T-cell (primary cell): ENCODE measurements at places on chromosomes 5 and 9. TPM values are rescaled to one million over a fixed set of nuclear protein-coding genes. Genes with fewer than 3 reads are reported as not detected.

Gene HACD4
- total RNA-seq = 9.6 TPM

- no peak overlapping the region for H3K4me3 ChIP-seq
- no peak overlapping the region for H3K27ac ChIP-seq
- no peaks in the 10 kb centered on the region for H3K4me1 ChIP-seq
- H3K36me3 ChIP-seq = no peaks in the 10 kb centered on the region
- H3K27me3 ChIP-seq = no peaks in the 10 kb centered on the region
- no peak for DNase-seq
These were observed 706.6 kb downstream of the EFNA5 start for GRCh38 chr5:106964132-106964531.

DNA sequence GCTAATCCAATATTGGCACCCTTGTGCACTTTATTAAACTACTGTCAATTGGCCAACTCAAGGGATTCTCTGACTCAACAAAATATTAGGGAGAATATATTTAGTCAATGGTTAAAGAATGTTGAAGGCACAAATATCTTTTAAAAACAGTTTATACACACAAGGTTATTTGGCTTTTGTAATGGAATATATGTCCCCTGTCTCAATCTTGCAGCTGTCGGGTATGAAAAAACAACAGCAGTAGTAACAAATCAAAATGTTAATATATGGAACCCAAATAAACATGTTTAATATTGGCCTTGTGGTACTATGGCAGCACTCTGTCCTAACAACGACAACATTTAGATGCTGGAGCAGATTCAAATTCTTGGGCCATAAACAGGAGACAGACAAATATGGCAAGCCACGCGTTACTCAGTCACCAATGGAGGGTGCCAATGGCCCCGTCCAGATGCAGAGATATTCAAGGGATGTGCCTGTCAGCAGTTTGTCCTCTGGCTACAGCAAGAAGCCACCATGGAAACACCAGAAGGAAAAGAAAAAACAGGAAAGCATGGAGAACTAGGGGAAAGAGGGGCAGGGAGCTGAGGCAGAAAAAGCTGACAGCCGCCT is 342.0 kb downstream of the NDUFS4 start:
- H3K27ac ChIP-seq = no peak overlapping the region
- no peaks in the 10 kb centered on the region for H3K36me3 ChIP-seq
- H3K4me3 ChIP-seq = no peak overlapping the region
- no peaks in the 10 kb centered on the region for H3K4me1 ChIP-seq
- no peak for DNase-seq

DNA sequence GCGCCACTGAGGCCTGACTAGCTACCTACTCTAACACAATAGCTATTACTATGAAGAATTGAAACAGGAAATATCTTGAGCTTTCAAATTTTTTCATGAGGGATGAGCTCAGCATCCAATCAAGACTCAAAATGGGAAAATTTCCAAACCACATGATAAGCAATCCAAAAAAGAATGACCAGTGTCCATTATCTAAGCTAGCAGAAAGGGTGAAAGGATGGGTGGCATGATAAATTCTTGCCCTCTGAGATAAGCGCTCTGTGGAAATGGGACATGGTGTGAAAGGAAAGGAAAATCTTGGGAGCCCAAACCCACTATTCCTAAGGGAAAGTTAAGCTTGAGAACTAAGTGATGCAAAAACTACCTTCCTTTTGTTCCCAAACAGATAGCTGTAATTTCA is 170.2 kb upstream of the NREP start:
- no peak overlapping the region for H3K27ac ChIP-seq
- no peak overlapping the region for H3K4me3 ChIP-seq
- H3K27me3 ChIP-seq = no peaks in the 10 kb centered on the region
- no peaks in the 10 kb centered on the region for H3K4me1 ChIP-seq
- no peak for DNase-seq

GRCh38 chr5:42270771-42271170 is 152.5 kb upstream of the GHR start:
- H3K4me3 ChIP-seq = no peak overlapping the region
- H3K36me3 ChIP-seq = no peaks in the 10 kb centered on the region

Gene FCHO2
- 4.2 TPM for total RNA-seq

Gene COQ4
- 39.0 TPM for total RNA-seq

GRCh38 chr9:70579686-70580085 is 165.2 kb upstream of the KLF9 start:
- DNase-seq = no peak
- H3K27ac ChIP-seq = no peak overlapping the region
- no peaks in the 10 kb centered on the region for H3K36me3 ChIP-seq

DNA sequence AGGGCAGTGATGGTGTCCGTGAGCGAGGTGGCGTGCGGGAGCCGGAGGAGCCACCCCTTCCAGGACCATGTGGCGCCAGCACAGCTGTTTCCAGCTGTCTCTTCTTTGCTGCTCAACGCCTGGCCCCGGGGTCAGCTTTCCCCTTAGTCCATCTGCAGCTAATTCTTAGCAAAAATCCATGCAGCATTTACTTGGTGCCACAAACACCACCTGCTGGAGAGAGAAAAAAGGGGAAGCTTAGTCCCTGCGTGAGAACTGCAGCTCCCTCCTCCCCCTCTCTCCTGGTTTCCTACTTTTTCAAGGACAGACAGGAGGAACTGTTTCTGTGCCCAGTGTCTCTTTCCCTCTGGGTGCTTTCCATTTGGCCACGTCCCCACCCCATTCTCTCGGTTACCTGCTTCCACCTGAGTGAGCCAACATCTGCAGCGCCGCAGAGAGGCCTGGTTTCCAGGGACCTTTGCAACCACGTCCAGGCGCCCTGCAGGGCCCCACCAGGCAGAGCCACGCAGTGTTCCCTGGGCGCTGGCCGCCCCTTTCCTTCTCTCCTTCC is 3.4 kb downstream of the SLC6A19 start:
- no peak for DNase-seq
- peaks cover 44% of the 10 kb centered on the region for H3K27me3 ChIP-seq
- H3K27ac ChIP-seq = no peak overlapping the region

- no peaks in the 10 kb centered on the region for H3K4me1 ChIP-seq
- no peak for DNase-seq
- no peak overlapping the region for H3K4me3 ChIP-seq
- H3K27ac ChIP-seq = no peak overlapping the region
- peaks cover 8% of the 10 kb centered on the region for H3K27me3 ChIP-seq
- H3K36me3 ChIP-seq = no peaks in the 10 kb centered on the region
These were observed 56.2 kb downstream of the GAS1 start for GRCh38 chr9:86891091-86891490.

Gene DENND1A
- total RNA-seq = 14.1 TPM

Gene TEK
- total RNA-seq = 0.16 TPM

DNA sequence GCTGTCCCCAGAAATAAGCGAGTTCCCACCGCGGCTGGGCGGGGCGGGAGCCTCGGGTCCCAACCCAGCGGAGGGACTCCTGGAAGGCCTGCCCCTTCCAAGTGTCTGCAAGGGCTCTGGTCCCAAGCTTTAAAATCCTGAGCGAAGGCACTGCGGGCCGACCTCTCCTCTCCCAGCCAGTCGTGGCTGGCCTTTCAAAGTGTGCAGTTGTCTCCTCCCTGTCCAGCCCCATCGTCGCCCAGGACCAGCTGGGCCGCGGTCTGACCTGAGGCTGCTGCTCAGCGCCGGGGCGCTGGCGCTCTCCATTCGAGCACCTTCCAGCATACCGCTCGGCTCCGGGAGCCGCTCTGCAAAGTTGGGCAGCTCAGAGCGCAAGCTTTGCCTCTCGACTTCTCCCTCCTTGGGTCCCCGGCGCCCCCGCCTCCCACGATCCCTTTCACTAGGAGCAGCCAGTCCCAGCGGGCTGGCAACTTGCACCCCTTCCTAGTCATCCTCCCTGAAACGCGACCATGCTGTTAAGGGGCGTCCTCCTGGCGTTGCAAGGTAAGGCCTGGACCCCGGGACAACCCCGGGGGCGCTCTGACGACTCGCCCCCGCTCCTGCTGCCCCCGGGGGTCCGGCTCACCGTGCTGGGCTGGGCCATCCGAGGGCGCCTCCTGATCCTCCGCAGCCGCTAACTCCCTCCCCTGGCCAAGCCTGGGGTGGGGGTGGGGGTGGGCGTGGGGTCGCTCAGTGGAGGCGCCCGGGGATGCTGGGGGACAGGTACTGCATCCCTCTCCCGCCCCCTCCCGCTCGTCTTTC is at the start of gene MAMDC2:
MAMDC2 (plus strand) TSS at position 160 of the 801 bp plus-strand sequence; CDS start at position 510, 350 bp downstream.
- H3K36me3 ChIP-seq = no peaks in the 10 kb centered on the region
- peaks cover 8% of the 10 kb centered on the region for H3K4me1 ChIP-seq
- H3K4me3 ChIP-seq = no peak within 1 kb of the TSS

Gene POLR3G
- 2.3 TPM for total RNA-seq

DNA sequence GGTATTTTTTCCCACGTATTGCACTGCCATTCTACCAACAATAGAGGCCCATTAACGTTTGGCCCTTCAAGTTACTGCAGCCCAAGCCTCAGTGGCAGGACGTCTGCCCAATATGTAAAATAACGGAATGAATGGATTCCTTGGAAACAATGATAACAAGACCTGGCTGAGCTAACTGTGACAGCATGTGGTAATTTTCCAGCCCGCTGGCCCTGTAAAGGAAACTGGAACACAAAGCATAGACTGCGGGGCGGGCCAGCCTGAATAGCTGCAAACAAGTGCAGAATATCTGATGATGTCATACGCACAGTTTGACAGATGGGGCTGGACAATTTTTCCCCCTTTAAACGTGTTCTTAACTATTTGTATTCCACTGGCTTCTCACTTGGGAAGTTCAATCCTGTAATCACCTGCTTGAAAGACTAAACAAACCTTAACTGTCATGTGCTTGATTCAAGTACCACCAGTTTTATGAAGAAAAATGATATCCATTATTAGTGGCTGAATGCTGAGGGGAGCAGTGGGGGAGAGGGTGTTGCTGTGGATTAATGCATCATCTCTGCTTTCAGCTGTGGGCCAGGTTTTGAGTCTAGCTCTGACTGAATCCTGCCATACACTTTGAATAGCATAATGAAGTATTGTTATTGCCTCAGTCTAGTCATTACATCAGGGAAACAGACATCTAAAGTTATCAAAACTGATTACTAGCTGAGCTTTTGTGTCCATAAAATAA is 323.9 kb downstream of the TMEM161B start:
- H3K27me3 ChIP-seq = no peaks in the 10 kb centered on the region
- no peaks in the 10 kb centered on the region for H3K4me1 ChIP-seq
- H3K27ac ChIP-seq = no peak overlapping the region

Gene SLC28A3
- total RNA-seq = not detected

DNA sequence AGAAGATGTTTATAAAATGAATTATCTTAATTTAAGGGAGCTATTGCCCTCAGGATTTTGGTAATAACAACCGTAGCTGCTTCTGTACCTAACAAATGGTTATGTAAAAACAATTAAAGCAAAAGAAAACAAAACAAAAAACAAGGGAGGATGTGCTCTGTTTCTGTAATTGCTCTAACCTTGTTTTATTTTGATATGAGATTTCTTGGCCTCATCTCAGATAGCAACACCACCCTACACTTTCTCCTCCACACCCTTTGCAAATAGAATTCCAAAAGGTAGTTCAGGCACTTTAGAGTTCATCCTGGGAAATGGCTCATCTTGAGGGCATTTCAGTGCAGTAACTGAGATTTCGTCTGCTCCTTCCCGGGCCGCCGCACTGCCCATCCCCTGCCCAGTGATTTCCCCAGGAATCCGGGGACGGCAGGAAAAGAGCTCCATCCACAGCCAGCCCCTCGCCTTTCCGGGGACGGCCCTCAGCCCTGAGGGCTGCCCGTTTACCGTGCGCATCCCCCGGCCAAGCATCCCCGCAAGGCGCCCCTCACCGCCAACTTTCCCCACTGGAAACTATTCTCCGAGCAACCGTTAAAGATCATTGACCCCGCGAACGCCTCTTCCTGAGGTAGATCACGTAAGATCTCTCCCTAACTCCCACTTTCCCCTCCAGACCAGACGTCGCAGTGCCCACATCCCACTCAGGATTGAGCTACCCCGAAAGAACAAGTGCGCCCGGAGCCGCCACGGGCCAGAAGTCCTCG is 1.2 kb downstream of the FNBP1 start:
- H3K36me3 ChIP-seq = no peaks in the 10 kb centered on the region
- DNase-seq = no peak
- H3K4me1 ChIP-seq = peaks cover 34% of the 10 kb centered on the region
- H3K27me3 ChIP-seq = no peaks in the 10 kb centered on the region
- H3K4me3 ChIP-seq = peak overlapping the region; percentile 92

Gene SHB
- total RNA-seq = 1.2 TPM

DNA sequence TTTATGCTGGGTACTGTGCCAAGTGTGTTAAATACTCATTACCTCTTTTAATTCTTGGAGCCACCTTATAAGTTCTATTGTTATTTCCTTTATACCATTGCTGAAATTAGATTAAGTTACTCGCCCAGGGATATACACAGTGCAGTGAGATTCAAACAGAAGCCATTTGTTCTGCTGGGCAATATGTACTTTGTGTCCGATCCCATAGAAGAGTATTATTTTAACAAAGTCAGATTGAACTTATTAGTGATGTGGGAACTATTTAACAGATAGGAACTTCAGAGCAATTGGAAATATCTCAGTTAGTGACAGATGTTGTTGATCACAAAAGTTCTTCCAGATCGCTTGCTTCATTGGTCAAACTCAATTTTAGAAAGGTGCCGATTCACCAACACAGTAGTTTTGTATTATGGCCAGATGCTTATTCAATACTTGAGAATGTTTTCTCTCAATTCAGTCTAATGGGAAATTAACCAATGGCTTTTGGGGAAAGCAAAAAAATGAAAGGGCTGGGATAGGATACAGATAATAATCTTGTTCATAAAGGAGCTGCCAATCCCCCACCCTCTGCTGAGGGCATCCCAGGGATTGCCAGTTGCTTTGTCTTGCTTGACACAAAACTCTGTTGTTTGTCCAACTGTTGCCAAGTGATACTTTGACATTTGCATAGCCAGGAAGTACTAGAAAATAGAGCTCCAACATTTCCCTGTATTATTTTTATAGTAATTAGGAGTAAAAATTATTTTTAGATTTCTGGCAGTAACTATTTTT is 94.8 kb upstream of the SEMA6A start:
- no peak for DNase-seq
- no peaks in the 10 kb centered on the region for H3K4me1 ChIP-seq
- no peaks in the 10 kb centered on the region for H3K36me3 ChIP-seq
- H3K4me3 ChIP-seq = no peak overlapping the region

DNA sequence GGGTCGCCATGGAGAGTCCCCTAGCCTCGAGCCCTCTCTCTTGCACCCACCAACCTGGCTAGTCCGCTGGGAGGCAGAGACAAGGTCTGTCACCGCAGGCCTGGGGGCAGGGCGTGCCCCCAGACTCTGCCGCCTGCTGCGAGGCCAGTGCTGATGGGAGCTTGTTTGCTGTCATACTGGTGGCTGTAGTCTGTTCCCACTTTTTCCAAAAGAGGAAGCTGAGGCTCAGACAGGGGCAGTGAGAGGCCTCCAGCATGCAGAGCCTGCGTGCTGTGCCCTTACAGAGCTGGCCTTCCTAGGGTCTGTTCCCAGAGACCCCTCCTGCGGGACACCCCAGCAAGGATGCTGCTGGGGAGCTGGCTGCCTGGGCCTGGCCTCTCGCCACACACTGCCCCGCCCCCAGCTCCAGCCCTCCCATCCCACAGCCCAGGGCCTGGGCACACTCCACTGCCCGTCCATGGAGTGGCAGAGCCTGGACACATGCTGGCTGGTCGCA is 21.0 kb upstream of the SUSD3 start:
- no peaks in the 10 kb centered on the region for H3K27me3 ChIP-seq
- H3K4me3 ChIP-seq = no peak overlapping the region
- H3K27ac ChIP-seq = peak overlapping the region; percentile 29
- peaks cover 89% of the 10 kb centered on the region for H3K4me1 ChIP-seq
- DNase-seq = no peak

Gene PPP6C
- total RNA-seq = 40.6 TPM

GRCh38 chr9:65409471-65409980 is 124.5 kb upstream of the FOXD4L5 start:
- no peaks in the 10 kb centered on the region for H3K36me3 ChIP-seq
- no peaks in the 10 kb centered on the region for H3K4me1 ChIP-seq
- H3K4me3 ChIP-seq = no peak overlapping the region
- H3K27me3 ChIP-seq = no peaks in the 10 kb centered on the region
- H3K27ac ChIP-seq = no peak overlapping the region
